ENCODE measurements at places on chromosomes 12 and 14.
A peak's percentile ranks its signal among the peaks of the same experiment; 100 is the strongest.

DNA sequence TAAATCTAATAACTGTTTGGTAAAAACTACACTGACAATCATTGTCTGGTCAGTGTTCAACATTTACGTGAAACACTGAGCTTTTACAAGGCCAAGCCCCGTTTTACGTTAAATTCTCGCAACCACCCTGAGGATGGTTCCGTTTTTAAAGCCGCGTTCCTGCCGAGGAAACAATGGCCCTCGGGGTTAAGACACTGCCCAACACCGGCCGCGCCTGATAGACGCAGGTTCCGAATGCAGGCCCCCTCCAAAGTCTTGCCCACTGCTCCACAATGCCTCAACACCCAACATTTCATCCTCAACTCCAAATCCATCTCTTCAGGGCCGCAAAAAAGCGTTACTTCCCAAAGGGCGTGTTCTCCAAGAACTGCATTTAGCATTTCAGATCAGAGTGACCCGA is 953 bp upstream of the SNRPF start:
- H3K4me1 ChIP-seq, result peaks cover 9% of the 10 kb centered on the region
- H3K27me3 ChIP-seq, result no peaks in the 10 kb centered on the region
- H3K27ac ChIP-seq, result no peak overlapping the region
- no peak for DNase-seq
- peak overlapping the region; percentile 80 for H3K4me3 ChIP-seq

GRCh38 chr14:92513204-92513965 is at the start of gene RIN3:
TSS of gene RIN3 (plus strand) at chr14:92513781. CDS start at chr14:92513933, 152 bp downstream.
- H3K4me1 ChIP-seq, result peaks cover 3% of the 10 kb centered on the region
- H3K4me3 ChIP-seq, result peak within 1 kb of the TSS; percentile 71
- DNase-seq, result no peak

GRCh38 chr12:107668320-107669098 is 17.1 kb upstream of the PWP1 start:
- no peak for DNase-seq
- H3K36me3 ChIP-seq, result no peaks in the 10 kb centered on the region
- no peaks in the 10 kb centered on the region for H3K27me3 ChIP-seq
- H3K4me1 ChIP-seq, result no peaks in the 10 kb centered on the region
- H3K4me3 ChIP-seq, result no peak overlapping the region

GRCh38 chr12:40223646-40224045 is 1.2 kb upstream of the LRRK2 start:
- H3K27ac ChIP-seq, result peak overlapping the region; percentile 90
- H3K4me3 ChIP-seq, result peak overlapping the region; percentile 69
- peaks cover 2% of the 10 kb centered on the region for H3K4me1 ChIP-seq
- no peak for DNase-seq
